ENCODE measurements at places on chromosomes 2 and 18.

DNA sequence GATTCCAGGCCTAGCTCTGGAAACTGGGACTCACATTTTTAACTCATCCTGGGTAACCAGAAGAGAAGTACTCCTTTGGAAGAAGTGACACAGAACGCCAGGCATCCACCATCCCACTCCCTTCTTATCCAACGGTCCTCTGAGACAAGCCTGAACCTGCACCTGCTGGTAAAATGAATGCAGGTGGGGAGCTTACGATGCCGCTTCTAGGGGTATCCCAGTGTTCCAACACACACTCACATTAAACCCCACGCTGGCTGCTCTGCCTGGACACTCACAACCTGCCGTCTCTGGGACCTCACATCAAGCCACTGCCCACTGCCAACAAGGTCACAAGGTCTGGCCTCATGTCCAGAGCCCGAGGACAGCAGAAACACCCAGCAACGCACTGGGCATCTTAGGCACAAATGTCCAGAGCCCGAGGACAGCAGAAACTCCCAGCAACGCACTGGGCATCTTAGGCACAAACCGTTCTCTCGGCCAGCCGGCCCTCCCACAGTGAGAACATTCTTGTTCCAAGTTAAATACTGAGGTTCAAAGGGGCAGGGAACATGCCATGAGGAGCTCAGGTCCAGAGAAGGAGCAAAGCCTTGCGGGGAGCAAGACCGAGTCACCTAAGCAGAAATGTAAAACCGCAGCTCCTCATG, 9.9 kb downstream of the SLC66A2 start:
- no peak for DNase-seq

- no peak for DNase-seq
Measured at GRCh38 chr2:21627938-21628337, 504.2 kb downstream of the TDRD15 start.

DNA sequence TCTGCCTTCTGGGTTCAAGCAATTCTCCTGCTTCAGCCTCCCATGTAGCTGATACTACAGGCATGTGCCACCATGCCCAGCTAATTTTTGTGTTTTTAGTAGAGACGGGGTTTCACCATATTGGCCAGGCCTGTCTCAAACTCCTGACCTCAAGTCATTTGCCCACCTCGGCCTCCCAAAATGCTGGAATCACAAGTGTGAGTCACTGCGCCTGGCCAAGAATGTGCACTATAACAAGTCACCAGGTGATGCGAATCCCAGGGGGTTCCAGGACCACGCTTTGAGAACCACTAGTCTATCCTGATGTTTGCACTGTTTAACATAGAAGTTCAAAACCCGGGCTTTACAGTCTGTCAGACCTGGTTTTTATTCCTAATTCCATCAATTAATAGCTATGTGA, 144.8 kb downstream of the SUCLG1 start:
- DNase-seq = no peak

DNA sequence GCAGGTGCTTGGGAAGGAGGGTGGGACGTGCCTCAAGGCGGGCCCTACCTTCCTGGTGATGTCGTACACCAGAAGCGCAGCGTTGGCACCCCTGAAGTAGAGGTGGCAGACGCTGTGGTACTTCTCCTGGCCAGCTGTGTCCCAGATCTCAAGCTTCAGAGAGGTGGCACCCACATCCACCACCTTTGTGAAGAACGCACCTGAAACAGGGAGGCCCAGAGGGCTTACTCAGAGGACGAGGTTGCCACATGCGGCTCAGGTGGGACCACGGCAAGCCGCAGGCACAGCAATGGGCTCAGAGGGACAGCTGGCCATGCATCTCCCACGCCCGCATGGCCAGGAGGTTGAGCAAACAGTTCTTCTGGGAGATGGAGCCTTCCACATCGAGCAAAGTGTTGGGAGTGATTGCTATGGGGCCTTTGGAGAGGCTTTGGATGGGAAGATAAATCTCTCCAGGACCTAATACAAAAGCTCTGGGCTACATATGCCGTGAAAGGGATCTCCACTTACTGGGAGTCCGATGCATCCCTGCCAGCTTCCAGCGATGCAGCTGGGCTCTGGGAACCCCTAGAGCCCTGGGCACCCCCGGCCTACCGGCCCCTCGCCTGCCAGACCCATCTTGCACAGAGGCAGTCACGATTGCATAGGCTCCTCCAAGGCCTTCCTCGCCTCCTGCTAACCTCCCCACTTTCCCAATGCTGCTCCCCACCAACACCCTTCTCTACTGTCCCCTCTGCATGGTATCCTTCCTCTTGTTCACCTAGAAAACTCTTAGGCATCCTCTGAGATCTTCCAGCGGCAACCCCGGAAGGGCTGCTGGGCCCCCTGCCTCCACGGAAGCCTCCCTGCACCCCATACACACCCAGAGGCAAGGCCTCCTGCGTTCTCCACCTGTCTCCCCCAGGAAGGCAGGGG, 11.8 kb downstream of the PRLH start:
- no peak for DNase-seq

DNA sequence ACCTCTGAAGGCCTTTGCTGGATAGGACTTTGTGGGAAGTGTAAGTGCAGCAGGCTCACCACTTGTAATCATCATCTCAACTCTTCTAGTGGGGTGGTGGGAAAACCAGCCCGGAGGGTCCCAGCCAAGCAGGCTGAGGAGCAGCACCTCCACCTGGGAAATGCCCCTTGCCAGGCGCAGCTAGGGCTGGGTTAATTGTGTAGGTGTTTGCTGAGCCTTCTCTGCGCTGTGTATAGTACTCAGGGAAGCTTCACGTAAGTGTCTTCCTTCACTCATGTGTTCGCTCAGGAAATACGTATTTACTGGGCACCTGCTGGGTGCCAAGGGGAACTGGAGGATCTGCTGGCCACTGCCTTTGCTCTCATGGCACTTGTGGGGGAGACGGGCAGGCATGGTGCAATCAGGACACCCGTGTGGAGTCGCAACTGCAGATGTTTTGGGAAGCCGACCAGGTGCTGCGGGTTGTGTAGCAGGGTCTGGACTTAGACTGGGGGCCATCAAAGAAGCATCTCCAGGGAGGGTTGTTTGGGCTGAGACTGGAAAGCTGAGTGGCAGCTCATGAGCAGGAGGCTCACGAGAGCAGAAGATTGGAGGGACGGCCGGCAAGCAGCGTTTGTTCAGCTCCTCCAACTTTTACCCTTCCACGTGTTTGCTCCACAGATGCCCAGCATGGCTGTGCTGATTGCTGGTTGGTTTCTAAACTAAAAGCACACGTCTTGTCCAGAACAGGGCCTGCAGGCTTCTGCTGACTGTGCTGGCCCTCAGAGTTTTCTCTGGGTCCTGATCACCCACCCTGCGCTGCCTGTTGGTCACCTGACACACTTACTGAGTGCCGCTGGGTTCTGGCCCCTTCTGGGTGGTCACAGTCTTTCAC, 164.6 kb downstream of the LDLRAD4 start:
- peak; percentile 48 for DNase-seq

DNA sequence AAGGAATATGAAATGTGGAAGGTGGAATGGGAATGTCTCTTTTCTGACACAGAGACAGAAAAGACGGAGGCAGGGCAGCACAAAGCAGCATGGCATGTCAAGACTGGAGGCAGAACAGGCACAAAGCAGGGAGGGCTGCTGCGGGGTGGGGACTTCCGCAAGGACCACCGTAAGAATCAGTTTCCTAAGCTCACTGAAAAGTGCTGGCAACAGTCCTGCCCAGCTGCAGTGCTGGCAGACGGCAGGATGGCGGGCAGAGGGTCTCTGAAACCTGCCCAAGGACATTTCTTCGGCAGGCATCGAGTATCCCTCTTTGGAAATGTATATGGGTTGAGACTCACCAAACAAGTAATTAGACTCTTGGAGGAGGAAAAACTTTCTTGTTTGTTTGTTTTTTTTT, 54.9 kb downstream of the FAM178B start:
- DNase-seq = no peak

GRCh38 chr2:103401621-103402020, 639.8 kb downstream of the TMEM182 start:
- no peak for DNase-seq

- DNase-seq = no peak
Measured at GRCh38 chr18:51525453-51526225, 328.2 kb upstream of the MEX3C start.

GRCh38 chr2:7803515-7803914, 878.3 kb upstream of the ID2 start:
- DNase-seq = no peak

DNA sequence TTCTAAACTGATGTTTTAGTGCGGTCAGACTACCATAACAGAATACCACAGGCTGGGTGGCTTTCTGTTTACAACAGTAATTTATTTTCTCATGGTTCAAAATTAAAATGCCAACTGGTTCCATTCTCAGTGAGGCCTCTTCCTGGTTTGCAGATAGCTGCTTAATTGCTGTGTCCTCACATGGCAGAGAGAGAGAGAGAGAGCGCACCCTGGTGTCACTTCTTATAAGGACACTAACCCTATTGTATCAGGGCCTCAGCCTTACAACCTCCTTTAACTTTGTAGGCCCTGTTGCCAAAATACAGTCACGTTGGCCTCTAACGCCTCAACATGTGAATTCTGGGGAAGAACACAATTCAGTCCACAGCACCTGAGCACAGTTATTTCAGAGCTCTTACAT, 37.5 kb upstream of the ZNF385B start:
- DNase-seq = no peak

GRCh38 chr2:134359367-134360081, 105.7 kb downstream of the MGAT5 start:
- no peak for DNase-seq

DNA sequence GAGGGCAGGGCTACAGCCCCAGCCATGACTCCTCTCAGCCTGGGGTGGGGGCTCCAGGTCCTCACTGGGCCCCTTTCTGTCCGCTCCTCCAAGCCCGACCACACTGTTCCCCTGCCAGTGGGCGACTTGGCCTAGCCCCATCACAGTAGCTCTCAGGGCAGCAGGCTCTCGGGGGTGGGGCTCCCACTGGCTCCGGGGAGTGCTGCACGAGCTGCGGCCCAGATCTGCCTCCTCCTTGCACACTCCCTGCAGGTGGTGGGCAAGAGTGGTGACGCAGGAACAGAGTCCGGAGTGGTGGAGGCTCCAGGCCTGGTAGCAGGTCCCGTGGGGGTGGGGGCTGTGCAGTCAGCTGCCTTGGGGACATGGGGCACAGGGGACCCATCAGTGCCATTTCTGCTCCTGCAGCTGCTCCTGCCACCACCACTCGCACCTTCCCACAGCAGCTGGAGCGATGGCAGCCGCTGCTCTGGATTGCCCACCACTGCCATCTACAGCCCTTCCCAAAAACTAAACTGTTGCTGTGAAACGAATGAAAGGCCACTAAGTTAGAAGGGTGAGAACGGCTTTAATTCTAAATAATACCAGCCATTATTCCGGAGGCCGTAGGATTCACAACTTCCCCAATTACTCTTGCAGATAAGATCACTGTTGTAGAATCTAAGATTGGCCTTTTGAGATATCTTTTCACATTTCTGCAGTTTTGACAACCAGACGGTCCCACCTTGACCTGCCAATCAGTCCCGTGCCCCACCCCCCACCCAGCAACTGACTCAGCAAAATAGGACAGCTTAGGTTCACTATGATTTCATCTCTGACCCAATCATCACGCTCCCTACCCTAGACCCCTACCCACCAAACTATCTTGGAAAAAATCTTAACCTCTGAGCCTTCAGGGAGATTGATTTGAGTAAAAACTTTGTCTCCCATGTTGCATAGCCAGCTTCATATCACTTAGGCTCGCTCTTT, 530.2 kb downstream of the DCC start:
- no peak for DNase-seq

DNA sequence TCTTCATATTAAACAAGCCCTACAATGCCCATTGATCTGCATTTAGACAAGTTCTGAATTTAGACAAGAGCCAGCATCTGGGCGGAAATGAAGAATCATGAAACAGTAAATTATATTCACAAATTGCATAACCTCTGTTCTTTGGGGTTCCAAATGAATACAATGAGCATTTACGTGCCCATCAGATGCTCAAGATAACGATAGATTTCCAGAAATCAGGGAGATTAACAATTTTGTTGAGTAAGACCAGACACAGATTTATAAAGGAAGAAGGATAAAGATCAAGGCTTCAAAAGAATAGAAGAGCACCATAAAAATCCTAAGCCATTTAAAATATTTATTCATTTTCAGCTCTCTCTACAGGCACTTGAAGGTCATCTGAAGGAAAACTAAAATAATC, 59.7 kb upstream of the CDH20 start:
- DNase-seq = no peak

DNA sequence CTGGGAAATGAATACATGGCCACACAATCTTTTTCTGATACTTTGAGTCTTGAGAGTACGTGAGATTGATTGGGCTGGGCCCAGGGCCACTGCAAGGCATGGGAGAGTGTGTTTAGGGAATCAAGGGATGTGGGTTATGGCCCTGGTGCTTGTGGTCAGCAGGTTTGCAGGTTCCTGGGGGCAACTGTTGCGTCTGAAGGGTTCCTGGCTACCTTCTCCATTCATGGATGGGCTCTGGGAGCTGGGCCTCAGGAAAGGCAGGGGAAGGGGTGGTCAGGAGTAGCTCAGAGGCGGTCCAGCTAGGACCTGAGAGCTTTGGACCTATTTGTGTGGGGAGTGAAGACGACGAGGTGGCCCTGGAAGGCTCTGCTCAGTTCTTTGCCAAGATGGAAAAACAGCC, 8.4 kb upstream of the ZAP70 start:
- DNase-seq = no peak

- DNase-seq = no peak
Measured at GRCh38 chr2:98404556-98405250, 40.0 kb upstream of the INPP4A start.

DNA sequence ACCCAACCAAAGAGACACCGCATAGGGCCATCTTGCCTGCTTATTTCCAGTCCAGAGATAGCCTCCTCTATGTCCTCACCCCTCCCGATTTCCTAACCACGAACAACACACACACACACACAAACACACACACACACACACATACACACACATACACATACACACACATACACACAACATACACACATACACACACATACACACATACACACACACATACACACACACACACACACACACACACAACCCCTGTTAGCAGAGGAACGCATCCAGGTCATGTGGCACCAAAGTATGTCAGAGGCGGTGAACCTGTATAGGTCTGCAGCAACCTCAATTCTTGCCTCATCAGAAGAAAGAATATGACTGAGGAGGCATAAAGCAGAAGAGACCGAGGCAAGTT, 18.5 kb upstream of the DNER start:
- no peak for DNase-seq

GRCh38 chr2:161344692-161345091, 36.5 kb downstream of the PSMD14 start:
- DNase-seq = no peak

- peak; percentile 62 for DNase-seq
Measured at GRCh38 chr18:11733031-11733430, 44.0 kb downstream of the GNAL start.

- peak; percentile 41 for DNase-seq
Measured at GRCh38 chr2:27897717-27898116, 7.2 kb downstream of the BABAM2 start.

GRCh38 chr18:63342206-63342605, 22.6 kb upstream of the BCL2 start:
- peak; percentile 41 for DNase-seq

GRCh38 chr2:220148471-220149248, 521.2 kb downstream of the SLC4A3 start:
- no peak for DNase-seq

- no peak for DNase-seq
Measured at GRCh38 chr18:48336332-48336731, 72.9 kb downstream of the ZBTB7C start.
